ENCODE measurements at places on chromosomes 2 and 18. TPM values are rescaled to one million over a fixed set of nuclear protein-coding genes. Genes with fewer than 3 reads are reported as not detected.

HTRA2 gene
- 28.1 TPM for total RNA-seq

- DNase-seq: no peak
- no peaks in the 10 kb centered on the region for H3K36me3 ChIP-seq
- no peak overlapping the region for H3K27ac ChIP-seq
Measured at GRCh38 chr2:240159251-240159839, 18.9 kb upstream of the OTOS start.

DNA sequence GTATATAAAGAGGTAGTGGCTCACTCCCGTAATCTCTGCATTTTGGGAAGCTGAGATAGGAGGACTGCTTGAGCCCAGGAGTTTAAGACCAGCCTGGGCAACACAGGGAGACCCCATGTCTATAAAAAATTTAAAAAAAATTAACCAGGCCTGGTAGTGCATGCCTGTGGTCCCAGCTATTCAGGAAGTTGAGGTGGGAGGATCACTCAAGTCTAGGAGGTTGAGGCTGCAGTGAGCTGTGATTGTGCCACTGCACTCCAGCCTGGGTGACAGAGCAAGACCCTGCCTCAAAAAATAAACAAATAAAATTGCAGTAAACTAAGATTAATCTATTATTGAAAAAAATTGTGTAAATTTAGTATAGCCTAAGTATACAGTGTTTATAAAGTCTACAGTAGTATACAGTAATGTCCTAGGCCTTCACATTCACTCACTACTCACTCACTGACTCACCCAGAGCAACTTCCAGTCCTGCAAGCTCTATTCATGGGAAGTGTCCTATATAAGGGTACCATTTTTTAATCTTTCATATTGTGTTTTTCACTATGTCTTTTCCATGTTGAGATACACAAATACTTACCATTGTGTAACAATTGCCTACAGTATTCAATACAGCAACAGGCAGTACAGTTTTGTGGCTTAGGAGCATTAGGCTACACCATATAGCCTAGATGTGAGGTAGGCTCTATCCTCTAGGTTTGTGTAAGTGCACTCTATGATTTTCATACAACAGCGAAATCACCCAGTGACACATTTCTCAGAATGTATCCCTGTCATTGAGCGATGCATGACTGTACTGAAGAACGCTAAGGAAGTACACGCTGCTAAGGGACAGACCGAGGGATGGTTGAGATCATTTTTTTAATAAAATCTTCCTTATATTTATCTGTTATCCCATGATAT, 10.4 kb upstream of the MAP4K3 start:
- peak overlapping the region; percentile 59 for H3K27ac ChIP-seq
- no peaks in the 10 kb centered on the region for H3K27me3 ChIP-seq
- peak; percentile 24 for DNase-seq
- peaks cover 2% of the 10 kb centered on the region for H3K4me1 ChIP-seq
- peaks cover 16% of the 10 kb centered on the region for H3K36me3 ChIP-seq

DNA sequence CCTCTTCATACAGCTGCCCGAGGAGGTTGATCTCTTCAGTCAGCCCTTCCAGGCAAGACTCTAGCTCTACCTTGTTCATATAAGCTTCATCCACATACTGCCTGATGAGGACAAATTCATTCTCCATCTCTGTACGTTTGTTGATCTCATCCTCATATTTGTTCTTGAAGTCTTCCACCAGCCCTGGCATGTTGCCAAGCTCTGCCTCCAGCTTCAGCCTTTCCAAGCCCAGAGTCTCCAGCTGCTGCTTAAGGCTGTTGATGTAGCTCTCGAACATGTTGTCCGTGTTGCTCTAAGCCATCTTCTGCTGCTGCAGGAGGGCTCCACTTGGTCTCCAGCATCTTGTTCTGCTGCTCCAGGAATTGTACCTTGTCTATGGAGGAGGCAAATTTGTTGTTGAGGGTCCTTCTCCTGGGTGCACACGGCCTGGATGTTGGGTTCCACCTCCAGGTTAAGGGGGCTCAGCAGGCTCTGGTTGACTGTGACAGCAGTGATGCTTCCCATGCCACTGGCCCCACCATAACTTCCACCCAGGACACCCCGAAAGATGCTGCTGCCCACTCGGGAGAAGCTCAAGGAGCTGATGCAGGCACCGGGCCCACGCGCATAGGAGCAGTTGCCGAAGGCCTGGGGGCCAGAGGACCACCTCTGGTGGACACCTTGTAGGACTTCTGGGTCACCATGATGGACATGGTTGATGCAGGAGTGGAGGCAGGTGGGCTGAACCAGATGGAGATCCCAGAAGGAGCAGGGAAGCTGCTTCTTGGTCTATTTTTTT, 30.3 kb downstream of the ICA1L start:
- 0 out of 2 replicates have a peak, but pooled peaks cover 1% of the 10 kb centered on the region for H3K36me3 ChIP-seq
- no peaks in the 10 kb centered on the region for H3K4me1 ChIP-seq
- no peak overlapping the region for H3K27ac ChIP-seq
- H3K4me3 ChIP-seq: no peak overlapping the region

DNA sequence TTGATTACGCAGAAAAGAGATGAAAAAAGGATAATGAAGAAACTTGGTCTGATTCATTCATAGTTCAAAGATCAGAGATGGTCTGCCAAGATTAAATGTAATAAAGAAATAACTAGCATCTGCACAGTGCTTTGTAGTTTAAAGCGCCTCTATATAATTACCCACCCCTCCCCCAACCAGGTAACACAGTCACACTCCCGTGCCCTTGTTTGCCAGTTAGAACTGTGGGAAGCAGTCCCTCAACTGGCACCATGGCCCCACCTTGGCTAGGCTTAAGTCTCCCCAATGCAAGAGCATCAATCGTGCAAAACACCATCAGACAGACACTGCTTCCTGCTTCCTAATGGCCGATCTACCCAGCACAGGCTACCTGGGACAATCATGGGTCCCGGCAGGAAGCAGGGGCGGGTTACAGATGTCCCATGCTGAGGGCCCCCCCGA, 11.6 kb downstream of the ADCY3 start:
- no peak overlapping the region for H3K4me3 ChIP-seq
- H3K27ac ChIP-seq: no peak overlapping the region
- DNase-seq: no peak
- peaks cover 12% of the 10 kb centered on the region for H3K4me1 ChIP-seq

GRCh38 chr2:28344756-28345373, 47.8 kb upstream of the FOSL2 start:
- H3K36me3 ChIP-seq: no peaks in the 10 kb centered on the region
- DNase-seq: no peak
- H3K27ac ChIP-seq: no peak overlapping the region
- no peaks in the 10 kb centered on the region for H3K27me3 ChIP-seq

Data from IMR-90 (cell line).